ENCODE measurements at places on chromosomes 1 and 21.

DNA sequence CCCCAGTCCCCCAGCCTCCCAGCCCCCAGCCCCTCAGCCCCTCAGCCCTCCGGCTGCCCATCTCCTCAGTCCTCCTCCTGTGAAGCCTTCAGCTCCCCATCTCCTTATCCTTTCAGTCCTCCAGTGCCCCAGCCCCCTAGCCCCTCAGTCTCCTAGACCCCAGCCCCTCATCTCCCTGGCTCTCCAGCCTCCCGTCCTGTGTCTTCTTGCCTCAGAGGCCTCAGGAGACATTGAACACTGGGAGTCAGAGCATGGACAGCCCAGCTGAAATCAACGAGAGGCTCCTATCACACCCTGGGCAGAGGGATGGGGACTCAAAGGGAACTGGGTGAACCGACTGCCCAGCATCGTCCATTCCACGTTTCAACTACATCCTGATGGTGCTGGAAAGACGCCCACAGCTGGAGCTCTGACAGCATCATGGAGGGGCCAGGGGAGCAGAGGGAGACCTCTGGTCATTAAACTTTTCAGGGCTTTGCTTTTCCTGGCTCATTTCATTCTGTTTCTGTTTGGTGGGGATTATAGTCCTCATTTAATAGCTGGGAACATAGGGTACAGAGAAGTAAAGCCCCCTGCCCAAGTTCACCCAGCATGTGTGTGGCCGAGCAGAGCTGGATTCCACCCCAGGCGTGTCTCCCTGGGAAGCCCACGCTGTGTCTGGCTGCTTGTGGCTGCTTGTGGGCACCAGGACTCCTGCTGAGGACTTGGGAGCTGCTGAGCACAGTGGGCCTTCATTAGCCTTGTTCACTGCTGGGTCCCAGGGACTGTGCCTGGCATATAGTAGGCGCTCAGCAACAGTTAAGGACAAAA, 396.7 kb downstream of the PTPRU start:
- no peak for DNase-seq

DNA sequence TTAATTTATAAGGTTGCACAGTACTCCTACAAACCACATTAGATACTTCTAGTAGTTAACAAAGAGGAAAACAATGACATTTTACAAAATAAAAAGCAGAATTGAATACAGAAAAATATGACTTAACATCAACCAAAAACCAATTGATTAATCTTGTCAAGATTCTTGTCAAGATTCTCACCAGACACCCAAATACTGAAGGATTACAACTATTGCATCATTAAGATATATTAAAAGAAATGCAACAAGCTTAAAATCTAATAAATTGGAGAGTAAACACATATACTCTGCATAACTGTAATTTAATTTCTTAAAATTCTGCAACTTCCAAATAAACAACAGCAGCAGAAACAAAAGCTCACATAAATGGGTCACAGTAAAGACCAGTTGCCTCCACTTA, 4.7 kb downstream of the WLS start:
- no peak for DNase-seq

DNA sequence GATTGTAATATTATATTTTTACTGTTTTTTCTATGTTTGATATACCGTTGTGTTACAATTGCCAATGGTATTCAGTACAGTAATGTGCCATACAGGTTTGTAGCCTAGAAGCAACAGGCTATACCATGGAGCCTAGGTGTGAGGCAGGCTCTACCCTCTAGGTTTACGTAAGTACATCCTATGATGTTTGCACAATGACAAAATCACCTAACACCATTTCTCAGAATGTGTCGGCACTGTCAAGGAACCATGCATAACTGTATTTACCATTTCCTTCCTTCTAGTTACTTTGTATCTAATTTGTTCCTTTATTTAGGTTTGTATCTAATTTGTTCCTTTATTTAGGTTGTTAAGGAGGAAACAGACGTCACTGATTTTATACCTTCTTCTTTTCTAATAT, 9.9 kb downstream of the NPHP4 start:
- no peak for DNase-seq

DNA sequence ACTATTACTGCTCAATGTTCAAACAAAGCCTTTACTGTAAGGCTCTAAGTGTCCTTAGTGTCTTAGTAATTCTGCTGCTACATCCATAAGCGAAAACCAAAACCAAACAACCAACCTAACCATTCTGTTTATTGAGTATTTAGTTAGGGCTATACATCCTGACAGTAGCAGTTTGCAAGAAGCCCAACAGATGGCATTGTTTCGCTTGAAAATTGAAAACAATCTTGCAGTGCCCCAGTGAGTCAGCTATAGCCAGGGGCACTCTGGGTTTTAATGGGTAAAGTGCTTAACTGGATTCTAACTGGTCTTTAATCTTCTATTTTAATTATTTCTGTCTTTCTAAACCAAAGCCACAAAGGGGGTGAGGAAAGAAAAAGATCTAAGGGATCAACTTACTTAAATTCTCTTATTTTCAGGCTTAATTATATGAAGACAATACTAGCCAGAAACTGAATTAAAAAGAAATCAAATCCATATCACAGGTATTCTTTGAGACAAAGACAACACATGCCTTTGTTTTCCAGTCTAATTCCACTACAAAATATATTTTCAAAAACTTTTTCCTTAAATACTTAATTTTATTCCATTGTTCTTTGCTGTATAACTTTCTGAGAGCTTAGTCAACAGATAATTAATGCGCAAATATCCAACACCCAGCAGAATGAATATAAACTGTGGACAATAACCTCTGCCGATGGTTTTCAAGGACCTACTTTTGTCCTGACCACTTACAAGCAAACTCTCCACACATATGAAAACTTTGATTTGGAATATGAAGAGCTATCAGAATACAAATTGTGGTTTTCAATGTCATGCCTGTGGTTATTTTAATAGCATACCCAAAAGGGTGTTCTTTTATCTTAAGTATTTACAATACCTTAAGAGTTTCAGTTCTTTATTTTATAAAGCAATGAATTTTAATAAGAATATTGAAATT, 15.2 kb downstream of the POGZ start:
- peak; percentile 69 for DNase-seq

GRCh38 chr21:31566064-31566463, 93.4 kb upstream of the SOD1 start:
- no peak for DNase-seq

DNA sequence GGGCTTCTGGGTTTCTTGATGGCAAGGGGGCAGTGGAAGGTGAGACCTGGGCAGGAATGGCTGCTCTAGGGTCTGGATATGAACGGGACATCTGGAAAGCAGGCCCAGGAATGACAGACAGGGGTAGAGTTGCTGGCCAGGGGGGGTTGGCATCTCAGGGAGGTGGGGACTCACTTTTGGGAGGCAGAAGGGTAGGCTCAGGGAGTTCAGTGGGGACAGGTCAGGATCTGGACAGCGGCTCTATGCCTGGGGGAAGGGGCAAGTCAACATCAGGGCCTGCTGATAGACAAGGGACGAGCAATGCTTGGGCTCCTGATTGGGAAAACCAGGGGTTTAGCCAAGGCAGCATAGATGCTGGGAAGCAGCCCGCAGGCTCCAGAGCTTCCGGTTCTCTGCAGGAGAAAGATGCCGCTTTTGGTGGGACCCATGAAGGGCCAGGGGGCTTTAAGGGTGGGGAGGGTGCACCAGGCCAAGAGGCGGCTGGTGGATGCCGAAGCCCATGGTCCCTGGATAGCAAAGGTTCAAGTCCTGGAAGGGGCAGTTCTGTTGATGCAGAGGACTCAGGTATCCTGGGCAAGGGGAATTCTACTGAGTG, 21.9 kb downstream of the IGFN1 start:
- no peak for DNase-seq

DNA sequence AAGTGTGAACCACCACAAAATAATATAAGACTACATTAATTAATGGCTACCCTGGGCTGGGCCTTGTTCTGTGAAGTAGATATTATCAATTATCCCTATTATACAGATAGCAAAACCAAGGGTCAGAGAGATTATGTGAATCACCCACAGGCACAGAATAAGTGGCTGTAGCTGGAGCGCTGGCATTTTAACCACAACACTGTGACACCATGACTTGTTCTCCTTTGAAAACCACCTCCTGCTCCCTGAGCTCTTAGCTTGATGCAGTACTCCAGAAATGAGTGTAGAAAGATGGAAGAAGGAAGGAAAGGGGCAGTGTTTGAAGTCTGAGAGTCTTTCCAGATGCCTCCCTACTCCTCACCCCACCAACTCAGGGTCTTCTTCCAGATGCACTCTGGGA, 29.5 kb upstream of the JUN start:
- DNase-seq: no peak

DNA sequence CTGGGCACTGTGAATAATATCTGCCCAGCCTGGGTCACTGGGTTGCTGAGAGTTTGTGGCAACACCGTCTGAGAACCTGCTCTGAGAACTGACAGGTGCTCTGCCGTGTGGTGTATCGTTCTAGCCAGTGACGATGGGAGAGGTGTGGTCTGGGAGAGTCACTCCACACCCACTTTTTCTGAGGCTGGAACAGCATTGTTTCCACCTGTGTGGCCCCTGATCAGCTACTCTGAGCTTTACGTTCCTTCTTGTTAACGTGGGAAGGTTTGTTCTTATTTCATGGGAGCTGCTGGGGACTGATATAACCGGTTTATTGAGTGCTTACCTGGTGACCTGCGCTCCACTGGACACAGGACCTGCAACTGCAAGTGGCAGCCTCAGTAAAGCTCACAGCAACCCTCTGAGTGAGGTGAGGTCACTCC, 34.8 kb upstream of the TENT5C start:
- DNase-seq: no peak

DNA sequence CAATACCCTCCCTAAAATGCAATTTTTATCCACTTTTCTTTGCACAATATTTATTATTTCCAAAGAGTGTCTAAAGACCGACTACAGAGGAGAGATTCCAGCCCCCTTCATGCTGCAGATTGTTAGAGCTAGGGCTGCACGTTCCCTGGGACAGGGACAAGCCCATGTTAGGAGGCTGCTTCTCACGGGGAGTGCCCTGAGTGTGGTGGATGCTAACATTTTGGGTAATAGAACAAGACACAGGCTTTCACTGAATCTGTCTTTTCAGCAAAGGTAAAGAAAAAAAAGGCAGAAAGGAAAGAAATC, 125.4 kb downstream of the RIPK4 start:
- DNase-seq: no peak

DNA sequence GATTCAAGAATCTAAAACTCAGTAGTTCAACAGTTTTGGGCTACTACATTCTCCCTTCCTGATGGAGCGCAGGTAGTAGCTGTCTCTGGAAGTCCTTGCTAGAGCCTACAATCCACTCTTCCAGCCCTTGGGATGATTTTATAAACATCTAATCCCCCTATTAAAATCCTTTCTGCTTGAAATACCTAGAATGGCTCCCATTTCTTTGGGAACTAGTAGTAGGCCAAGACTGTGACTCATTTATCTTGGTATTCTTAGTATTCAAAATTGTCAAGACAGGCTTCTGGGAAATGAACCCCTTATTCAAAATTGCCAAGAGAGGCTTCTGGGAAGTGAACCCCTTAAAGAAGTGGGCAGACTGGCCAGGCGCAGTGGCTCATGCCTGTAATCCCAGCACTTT, 142.5 kb upstream of the FGGY start:
- no peak for DNase-seq

- no peak for DNase-seq
Observed at GRCh38 chr1:201655910-201656309, 117.0 kb downstream of the NAV1 start.

Measured in HepG2 (cell line).